ENCODE measurements at places on chromosomes 3 and 15. TPM values are rescaled to one million over a fixed set of nuclear protein-coding genes. Genes with fewer than 3 reads are reported as not detected.

The PLS1 gene
- total RNA-seq = 10.5 TPM

The PLSCR5 gene
- not detected for total RNA-seq

The THRB gene
- 0.16 TPM for total RNA-seq

The NTRK3 gene
- total RNA-seq = not detected

The SLC24A5 gene
- 423 TPM for total RNA-seq

The C3orf22 gene
- not detected for total RNA-seq

The CYP1A2 gene
- total RNA-seq = not detected

The SH2D7 gene
- total RNA-seq = not detected
